ENCODE measurements at places on chromosomes 11 and 22. TPM values are rescaled to one million over a fixed set of nuclear protein-coding genes. Genes with fewer than 3 reads are reported as not detected.

- DNase-seq: no peak
These were observed 92.3 kb downstream of the SCN3B start for GRCh38 chr11:123562158-123562557.

DNA sequence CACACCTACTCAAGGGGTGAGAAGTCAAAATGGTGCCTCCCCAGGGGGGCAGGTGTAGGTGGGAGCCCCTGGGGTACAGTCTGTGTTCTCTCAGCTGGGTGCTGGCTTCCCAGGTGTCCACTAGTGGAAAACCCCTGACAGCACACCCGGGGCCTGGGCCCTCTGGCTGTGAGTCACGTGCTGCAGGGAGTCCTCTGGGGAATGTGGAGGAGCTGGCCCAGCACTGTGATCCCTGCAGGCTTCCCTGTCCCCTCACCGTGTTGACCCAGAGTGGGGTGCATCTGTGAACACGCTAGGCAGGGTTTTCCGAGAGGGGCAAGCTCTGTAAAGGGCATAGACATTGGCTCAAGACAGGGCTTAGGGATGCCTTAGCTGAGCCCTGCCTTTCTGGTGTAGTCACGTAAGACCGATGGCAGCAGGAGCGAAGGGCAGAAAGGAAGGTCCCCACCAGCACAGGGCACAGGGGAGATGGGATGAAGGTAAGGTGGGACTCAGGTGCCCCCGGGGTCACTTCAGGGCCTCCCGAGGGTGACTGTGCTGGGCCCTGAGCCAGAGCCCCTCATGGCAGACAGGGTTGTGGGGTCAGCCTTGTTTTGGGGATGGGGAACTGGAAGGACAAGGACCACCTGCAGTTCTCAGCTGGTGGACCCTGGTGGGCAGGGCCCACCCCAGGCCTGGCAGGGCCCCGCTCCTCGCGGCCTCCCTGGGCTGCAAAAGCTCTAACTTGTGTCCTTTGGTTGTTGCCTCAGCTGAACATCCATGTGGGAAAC lies 14.1 kb downstream of the DERL3 start:
- DNase-seq: no peak

DNA sequence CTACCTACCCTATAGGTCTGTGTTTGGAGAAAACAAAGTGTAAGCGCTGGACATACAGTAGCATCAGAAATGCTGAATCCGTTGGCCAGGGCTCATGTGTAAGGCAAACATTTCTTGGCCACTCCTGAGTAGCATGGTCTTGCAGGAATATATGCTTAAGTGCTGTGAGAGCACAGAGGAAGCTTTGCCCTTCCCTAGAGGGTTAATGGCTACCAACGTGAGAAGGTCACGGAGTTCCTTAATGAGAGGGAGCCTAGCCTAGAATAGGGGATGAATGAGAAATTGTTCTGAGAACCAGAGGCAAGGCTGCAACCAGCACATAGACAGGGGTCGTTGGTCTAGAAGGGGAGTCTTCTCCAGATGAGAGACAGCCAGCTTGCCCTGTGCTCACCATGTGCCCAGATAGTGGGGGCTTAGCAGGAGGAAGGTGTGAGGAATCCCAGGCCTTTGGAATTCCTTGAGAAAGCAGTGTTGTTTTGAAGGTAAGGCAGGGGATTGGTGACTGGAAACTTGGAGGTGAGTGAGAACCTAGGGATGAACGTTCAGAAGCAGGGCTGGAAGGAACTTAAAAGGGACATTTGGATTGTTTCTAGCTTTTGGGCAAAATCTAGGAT lies 29.5 kb downstream of the RCOR2 start:
- no peak for DNase-seq

DNA sequence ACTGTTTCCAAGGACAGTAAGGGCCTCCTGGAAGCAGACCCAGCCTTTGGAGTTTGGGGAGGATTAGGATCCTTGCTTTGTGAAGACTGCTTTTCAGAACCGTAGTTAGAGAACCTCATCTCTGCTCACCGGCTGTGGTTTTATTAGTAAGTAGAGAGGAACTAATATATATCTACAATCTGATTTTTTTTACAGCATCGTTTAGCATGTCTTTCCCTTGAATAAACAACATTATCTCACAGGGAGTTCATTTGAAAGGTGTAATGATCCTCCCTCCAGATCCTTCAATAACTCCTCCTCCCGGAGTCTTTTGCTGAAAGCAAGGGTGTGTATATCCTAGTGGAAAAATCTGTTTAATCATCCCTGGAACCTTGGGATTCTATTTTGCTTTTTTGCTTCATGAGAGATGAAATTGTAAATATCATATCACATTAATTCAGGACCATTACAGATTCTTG lies 132.7 kb downstream of the DBX1 start:
- DNase-seq: no peak

DNA sequence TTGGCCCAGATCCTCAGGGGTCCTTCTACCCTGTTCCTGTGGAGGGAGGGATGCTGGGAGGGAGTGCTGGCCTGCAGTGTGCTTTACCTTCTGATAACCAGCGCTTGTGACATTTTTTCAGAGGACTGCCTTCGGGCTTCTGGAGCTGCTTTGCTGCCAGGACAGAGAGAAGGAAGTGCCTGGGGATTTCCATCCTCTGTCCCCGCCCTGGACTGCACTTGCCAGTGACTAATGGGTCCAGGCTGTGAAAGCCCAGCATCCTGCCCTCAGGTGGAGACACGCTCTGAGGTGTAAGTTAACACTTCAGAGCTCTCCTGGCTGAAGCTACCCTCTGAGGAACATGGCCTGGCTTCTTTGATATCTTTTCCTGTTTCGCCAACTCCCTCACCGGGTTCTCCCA lies 158.7 kb upstream of the SYT13 start:
- no peak for DNase-seq

DNA sequence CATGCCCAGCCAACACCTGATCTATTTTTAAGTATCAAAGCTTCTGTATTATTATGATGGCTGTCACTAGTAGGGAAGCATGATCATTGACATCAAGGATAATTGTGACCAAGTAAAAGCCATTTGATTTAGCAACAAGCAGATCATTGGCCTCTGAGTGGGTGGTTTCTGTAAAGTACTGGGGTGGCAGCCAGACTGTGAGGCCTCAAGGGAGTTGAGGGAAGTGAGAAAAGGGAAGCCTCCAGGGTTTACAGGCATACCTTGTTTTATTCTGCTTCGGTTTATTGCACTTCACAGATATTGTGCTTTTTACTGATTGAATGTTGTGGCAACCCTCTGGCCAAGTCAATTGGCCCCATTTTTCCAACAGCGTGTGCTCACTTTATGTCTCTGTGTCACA lies 60.1 kb downstream of the PRR5L start:
- no peak for DNase-seq

DNA sequence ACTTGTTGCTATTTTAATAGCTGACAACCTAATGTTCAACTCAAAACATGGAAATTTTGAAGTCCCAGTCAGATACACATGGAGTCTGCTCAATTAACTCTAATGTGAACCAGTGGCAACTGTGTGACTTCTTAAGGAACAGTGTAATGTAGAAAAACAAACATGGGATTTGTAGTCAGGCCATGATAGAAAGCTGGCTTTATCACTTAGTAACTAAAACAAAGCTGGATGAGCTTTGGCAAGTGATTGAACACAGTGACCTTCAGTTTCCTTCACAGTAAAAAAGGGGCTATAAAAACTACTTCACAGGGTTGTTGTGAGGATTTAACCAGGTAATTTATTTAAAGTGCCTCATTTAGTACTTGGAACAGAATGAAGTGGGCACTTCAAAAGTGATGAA lies 62.6 kb downstream of the PRCP start:
- no peak for DNase-seq

- DNase-seq: peak; percentile 24
These were observed 69.2 kb upstream of the RRM1 start for GRCh38 chr11:4025248-4025966.

GRCh38 chr11:25183411-25183810 lies 686.6 kb downstream of the LUZP2 start:
- no peak for DNase-seq

DNA sequence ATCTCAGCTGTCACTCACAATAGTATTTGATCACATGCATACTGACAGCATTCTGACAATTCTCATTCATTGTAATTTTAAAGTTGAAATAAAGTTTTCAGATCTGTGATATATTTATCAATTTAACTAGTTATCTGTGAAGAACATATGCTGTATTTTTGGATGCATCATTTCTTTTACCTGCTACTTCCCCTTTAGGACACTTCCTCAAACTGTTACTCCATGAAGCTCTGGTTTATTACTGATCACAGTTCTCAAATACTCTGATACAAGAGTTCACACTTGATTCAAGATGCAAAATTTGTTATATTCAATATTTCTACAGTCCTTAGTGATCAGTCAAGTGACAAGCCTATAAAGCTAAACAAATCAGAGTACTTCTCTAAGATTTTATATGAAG lies 1655.2 kb downstream of the LRRC4C start:
- no peak for DNase-seq

The OR9G1 gene
- total RNA-seq: not detected

The PGA3 gene
- 1.3 TPM for total RNA-seq

The PATE2 gene
- total RNA-seq: 1.7 TPM
